ENCODE measurements at places on chromosomes 6 and 20. TPM values are rescaled to one million over a fixed set of nuclear protein-coding genes. Genes with fewer than 3 reads are reported as not detected.

Gene SYCP2L
- under 0.01 TPM for total RNA-seq

Gene RSPO3
- 15.4 TPM for total RNA-seq

Gene ARMC2
- 4.0 TPM for total RNA-seq

Gene CDH22
- not detected for total RNA-seq

Gene PKIB
- total RNA-seq: 1.3 TPM

Gene ABHD16B
- total RNA-seq: not detected

Gene PTCRA
- total RNA-seq: not detected

Gene UCKL1
- 27.9 TPM for total RNA-seq

Gene NELFCD
- total RNA-seq: 46.2 TPM

Gene TOX2
- 4.4 TPM for total RNA-seq

Gene PI16
- not detected for total RNA-seq

Gene MCHR2
- total RNA-seq: not detected

Gene KIF25
- 0.26 TPM for total RNA-seq

Gene MAS1
- total RNA-seq: not detected

Gene MCUR1
- 7.4 TPM for total RNA-seq

Gene TBX18
- total RNA-seq: 0.77 TPM

Gene POM121L2
- total RNA-seq: not detected

Gene MYCT1
- under 0.01 TPM for total RNA-seq

Gene KHDC1L
- total RNA-seq: not detected

Gene MUCL3
- total RNA-seq: not detected

Gene SMPDL3A
- total RNA-seq: 19.8 TPM

Gene LINC00237
- not detected for total RNA-seq

Gene RING1
- total RNA-seq: 33.1 TPM

Gene NOX3
- total RNA-seq: not detected

Gene CD24
- 0.26 TPM for total RNA-seq

Gene SLC22A7
- not detected for total RNA-seq

Gene F13A1
- under 0.01 TPM for total RNA-seq

Gene RAET1L
- total RNA-seq: not detected

Gene C6orf58
- total RNA-seq: not detected

Gene WFDC12
- not detected for total RNA-seq

Gene OPRL1
- total RNA-seq: 2.6 TPM

Gene COX4I2
- total RNA-seq: not detected

Gene SLC24A3
- total RNA-seq: 1.8 TPM

Gene HAO1
- not detected for total RNA-seq

Gene HLA-DRB5
- total RNA-seq: not detected

Gene SLC26A8
- not detected for total RNA-seq

Gene TNXB
- total RNA-seq: 63.9 TPM

Gene SPATA25
- 3.6 TPM for total RNA-seq

Gene HSPA1L
- total RNA-seq: 3.1 TPM

Gene SIRPD
- total RNA-seq: not detected

Gene SIRPB1
- total RNA-seq: 0.17 TPM

Gene SYS1
- 20.0 TPM for total RNA-seq

Gene SLC32A1
- not detected for total RNA-seq

Gene CST2
- total RNA-seq: not detected

Gene SLC4A11
- 0.51 TPM for total RNA-seq

Gene C20orf144
- total RNA-seq: under 0.01 TPM

All from fibroblast of lung (primary cell).